8988T (cell line): ENCODE measurements at places on chromosomes 7 and 10.

- DNase-seq, result no peak
Observed at GRCh38 chr10:35140727-35141126, 14.1 kb downstream of the CREM start.

- no peak for DNase-seq
Observed at GRCh38 chr7:3103614-3104398, 60.1 kb upstream of the CARD11 start.

- no peak for DNase-seq
Observed at GRCh38 chr7:35777121-35777520, 23.7 kb upstream of the SEPTIN7 start.

GRCh38 chr7:116552602-116553001 lies 27.8 kb downstream of the CAV1 start:
- DNase-seq, result no peak

- no peak for DNase-seq
Observed at GRCh38 chr10:79223091-79224048, 123.9 kb upstream of the PPIF start.

- no peak for DNase-seq
Observed at GRCh38 chr10:110056822-110057221, 49.0 kb downstream of the ADD3 start.

GRCh38 chr7:69245646-69246045 lies 352.6 kb upstream of the AUTS2 start:
- DNase-seq, result no peak

GRCh38 chr7:53048638-53049037 lies 13.2 kb downstream of the POM121L12 start:
- no peak for DNase-seq

GRCh38 chr7:17989546-17989945 lies 38.1 kb downstream of the PRPS1L1 start:
- DNase-seq, result no peak

GRCh38 chr10:12109286-12109685 lies 20.2 kb upstream of the SEC61A2 start:
- no peak for DNase-seq

DNA sequence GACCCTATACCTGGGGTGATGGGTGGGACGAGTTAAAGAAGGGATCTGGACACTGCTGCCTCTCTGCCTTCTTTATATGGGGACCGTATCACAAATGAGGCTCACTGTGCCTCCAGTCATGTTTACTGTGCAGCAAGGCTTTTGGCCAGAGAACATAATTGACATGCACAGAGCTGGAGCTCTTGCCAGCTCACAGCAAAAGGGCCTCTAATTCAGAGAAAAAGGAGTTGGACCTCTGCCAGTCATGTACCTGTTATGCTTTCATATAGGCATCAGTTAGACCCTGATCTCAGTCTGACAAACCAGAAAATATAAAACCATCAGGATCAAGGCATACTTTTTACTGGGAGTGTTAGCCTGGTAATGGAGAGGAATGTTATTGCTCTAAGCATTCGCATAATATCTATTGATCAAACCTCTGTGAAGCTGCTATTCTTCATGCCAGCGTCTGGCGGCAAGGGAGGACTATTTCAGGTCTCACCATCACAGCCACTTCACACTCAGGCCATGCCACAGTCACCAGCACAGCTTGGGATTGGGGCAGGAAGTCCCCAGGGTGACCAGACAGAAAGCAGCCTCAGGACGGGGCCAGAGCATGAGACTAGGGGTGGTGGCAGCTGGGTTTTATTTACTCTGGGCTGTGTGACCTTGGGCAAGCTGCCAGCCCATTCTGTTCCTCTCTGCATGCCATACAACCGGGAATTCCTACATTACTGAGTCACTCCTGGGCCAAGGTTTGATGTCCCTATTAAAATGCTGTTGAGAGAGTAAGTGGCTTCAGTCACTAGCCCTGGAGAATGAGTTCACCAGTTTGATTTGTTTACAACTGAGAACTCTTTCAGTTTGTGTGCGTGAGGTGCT lies 90.1 kb downstream of the NPSR1 start:
- DNase-seq, result peak; percentile 20

GRCh38 chr7:50621973-50622490 lies 56.8 kb upstream of the DDC start:
- no peak for DNase-seq

GRCh38 chr10:79336739-79337138 lies 10.5 kb upstream of the PPIF start:
- no peak for DNase-seq

DNA sequence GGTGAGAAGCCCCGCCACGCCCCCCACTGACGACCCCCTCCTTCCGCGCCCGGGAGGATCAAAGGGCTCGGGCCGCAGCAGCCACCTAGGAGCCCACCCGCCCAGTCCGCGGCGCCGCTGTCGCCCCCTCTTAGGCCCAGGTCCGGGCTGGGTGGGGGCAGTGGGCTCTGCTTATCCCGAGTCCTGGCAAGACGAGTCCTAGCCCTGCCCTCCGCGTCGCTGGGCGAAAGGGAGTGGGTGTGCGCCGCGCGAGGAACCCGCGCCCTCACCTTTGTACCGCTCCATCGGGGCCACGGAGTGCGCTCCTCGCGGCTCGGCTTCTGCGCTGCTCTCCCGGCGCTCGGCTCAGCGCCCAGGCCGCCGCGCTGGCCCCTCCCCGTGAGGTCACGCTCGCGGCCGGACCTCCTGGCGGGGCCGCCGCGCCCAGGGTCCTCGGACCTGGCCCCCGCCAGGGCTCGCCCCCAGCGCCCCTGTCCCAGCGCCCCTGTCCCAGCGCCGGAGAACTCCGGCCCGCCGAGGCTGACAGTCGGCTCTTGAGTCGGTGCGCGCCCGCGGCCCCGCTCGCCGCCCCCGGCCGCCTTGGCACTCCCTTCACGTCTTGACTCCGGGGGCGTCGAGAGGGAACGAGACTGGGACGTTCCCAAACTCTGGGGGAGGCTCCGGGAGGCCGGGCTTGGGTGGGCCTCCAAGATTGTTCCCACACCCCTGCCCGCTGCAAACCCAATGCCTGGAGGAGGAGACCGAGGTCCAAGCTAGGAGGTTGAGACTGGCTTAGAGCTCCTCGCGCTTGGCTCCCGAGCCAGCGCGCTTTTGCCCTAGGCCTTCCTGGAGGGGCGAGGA lies at the start of gene AFAP1L2:
AFAP1L2 (minus strand) TSS at position 332 of the 840 bp plus-strand sequence; CDS start at position 285, 47 bp downstream.
- DNase-seq, result peak; percentile 50

DNA sequence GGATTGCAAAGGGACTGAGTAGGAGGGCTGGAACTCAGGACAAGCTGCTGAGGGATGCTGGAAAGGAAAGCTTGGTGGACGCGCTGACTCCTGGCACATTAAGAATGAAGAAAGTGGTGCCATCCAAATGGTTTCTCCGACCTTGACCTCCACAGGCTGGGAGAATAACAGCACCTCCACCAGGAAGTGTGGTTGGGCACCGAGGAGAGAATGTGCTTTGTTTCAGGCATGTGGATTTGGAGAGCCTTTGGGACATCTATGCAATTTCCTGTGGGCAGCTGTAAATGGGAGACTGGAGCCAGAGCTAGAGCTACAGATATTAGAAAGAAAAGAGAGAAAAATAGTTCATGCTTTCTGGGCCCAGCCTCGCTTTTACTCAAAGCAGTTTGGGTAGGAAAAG lies 29.8 kb upstream of the HABP2 start:
- DNase-seq, result no peak

- DNase-seq, result no peak
Observed at GRCh38 chr10:101007915-101008822, 8.6 kb downstream of the LZTS2 start.

GRCh38 chr10:130364631-130365411 lies 228.6 kb downstream of the GLRX3 start:
- DNase-seq, result no peak

DNA sequence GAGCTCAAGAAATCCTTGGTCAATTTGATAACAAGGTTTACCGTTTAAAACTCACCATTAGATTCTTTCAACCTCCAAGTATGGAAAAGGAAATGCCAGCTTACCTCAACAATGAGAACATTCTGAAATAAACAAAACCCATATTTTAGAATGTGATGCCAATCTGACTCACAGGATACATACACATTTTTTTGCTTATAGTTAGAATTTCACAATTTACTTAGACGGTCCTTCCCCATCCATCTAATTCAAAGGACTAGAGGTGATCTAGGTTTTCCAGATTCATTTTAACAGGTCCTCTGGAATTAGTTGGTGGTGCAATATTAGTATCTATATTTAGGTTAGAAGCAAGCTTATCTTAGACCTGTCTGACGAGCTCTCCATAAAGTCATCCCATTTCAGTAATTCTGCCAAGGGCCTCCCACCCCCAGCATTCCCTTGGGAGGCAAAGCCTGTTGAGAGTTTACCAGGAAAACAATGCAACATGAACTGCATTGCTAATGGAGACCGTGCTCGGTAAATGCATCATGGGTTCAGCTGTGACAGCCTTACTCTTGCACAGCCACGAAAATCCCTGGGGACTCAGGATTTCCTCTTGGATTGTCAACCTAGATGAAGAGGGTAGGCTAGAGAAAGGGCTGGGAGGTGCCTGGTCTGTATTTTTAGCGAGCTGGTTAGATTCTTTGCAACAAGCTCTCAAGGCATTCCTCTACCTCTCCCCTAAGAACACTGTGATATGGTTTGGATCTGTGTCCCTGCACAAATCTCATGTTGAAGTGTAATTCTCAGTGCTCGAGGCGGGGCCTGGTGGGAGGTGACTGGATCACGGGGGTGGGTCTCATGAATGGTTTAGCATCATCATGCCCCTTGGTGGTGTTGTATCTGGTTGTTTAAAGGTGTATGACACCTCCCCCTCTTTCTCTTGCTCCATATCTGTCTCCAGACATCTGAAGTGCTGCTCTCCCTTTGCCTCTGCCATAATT lies 93.8 kb downstream of the PRTFDC1 start:
- no peak for DNase-seq

- DNase-seq, result no peak
Observed at GRCh38 chr7:155287284-155287935, 10.3 kb upstream of the INSIG1 start.

- no peak for DNase-seq
Observed at GRCh38 chr7:135091717-135092116, 56.2 kb upstream of the TMEM140 start.

DNA sequence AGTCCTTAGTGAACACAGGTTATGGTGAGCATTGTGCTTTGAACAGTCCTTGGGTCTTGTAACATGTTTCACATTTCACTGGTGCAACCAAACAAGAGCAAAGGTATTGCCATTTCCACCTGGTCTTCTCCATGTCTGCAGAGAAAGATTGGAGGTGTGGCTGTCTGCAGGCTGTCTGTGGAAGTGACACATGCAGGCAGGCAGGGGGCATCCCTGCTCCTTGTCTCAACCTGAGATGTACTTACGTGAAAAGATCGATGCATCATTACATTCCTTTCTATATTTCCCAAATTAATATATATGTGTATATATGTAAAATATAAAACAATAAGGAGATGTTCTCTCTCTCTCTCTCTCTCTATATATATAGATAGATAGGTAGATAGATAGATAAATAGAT lies 54.3 kb downstream of the LRRC18 start:
- peak; percentile 64 for DNase-seq

- no peak for DNase-seq
Observed at GRCh38 chr10:116311016-116311415, 13.2 kb upstream of the CCDC172 start.
